ENCODE measurements at places on chromosomes 5 and 9. TPM values are rescaled to one million over a fixed set of nuclear protein-coding genes. Genes with fewer than 3 reads are reported as not detected.

Gene KLF4
- total RNA-seq, result 22.8 TPM

Gene PCDHB10
- total RNA-seq, result 5.8 TPM

Gene ADAMTS19
- total RNA-seq, result 2.8 TPM

Gene BTNL8
- 0.71 TPM for total RNA-seq

Gene SCGB3A2
- not detected for total RNA-seq

Gene HAPLN1
- total RNA-seq, result not detected

Gene SPATA31A3
- total RNA-seq, result not detected

Gene ASPN
- total RNA-seq, result 16.6 TPM
